ENCODE measurements at places on chromosomes 16 and 17.
A peak's percentile ranks its signal among the peaks of the same experiment; 100 is the strongest.

- no peak for DNase-seq
Observed at GRCh38 chr17:82083533-82084359, 14.3 kb downstream of the FASN start.

GRCh38 chr17:5131146-5131715 lies 15.4 kb downstream of the USP6 start:
- DNase-seq = no peak

DNA sequence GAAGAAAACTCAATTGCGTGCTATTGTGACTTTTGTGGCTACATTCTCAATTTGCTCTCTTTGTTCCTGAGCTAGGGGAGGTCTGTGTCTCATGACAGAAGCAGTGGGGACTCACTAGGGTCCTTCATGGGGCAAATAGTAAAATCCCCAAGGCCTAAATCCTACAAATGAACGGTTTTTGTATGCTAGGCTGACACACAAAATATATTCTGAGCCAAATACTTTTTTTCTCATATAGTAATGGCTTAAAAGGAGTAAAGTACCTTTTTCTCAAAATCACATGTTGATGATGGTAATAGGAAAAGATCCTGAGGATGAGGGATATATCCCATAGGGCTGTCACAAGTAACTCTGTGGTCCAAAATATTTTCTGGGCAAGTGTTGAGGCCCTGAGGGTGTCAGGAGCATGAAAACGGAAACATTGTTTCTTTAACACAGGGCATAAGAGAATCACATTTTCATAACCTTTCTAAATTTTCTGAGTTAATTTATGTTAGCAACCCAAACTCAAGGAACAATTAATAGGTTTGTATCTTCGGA lies 77.5 kb upstream of the CNTNAP4 start:
- DNase-seq = no peak

- DNase-seq = peak; percentile 30
Observed at GRCh38 chr16:57807968-57808528, 5.8 kb upstream of the KIFC3 start.

DNA sequence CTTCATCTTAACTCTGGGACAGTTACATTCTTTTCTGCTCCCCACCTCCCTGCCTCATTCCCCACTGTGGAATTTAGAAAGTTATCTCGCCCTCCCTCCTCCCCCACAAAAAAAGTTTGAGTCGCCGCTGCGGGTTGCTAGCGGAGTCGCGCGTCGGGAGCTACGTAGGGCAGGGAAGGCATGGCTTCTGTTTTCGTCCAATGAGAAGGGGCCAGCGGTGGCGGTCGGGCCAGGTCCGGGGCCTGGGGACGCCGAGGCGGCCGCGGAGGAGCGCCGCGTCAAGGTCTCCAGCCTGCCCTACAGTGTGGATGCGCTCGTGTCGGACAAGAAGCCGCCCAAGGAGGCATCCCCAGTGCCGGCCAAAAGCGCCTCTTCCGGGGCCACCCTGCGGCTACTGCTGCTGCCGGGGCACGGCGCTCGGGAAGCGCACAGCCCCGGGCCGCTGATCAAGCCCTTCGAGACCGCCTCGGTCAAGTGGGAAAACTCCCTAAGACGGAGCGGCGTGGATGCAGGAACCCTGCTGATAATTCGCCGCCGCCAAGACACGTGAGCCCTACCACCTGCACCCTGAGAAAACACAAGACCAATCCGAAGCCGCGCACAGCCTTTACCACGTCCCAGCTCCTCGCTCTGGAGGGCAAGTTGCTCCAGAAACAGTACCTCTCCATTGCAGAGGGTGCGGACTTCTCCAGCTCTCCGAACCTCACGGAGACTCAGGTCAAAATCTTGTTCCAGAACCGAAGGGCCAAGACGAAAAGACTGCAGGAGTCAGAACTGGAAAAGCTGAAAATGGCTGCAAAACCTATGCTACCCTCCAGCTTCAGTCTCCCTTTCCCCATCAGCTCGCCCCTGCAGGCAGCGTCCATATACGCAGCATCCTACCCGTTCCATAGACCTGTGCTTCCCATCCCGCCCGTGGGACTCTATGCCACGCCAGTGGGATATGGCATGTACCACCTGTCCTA lies 8.9 kb downstream of the OR4D1 start:
- DNase-seq = peak; percentile 43

DNA sequence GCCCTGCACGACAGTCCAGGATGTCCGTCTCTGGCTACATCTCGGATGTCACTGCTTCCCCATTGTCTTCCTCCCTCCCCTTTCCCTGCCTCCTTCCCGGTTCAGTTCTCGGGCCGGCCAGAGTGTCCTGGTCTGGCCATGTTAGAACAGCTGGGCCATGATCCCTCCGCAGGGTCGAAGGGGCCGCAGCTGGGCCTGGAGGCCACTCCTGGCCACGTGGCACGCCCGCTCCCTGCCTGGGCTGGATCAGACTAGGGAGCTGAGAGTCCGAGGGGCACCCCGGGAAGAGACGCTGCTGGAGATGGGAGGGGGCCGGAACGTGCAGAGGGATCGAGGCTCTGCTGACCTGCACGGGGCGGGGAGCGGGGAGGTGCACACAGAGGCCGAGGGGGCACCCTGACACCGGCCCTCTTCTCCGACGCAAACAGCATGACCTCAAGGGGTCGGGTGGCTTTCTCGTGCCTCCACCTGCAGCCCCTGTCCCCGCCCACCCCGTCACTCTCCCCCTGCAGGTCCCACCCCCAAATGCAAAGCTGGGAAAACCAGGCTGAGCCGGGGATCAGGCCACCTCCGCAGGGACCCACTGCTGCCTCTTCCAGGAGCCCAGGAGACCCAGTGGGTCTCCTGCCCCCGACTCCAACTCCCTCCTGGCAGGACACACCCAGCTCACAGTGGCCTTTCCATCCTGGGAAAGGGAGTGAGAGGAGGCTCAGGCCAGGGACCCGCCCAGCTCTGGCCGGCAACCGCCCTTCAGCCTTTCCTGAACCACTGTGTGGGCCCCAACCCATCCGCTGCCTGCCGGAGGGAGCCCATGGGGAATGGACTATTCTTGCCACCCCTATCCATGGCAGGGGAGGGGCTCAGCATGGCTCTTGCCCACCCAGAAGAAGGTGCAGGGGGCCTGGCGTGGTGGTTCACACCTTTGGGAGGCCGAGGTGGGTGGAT lies 38.5 kb downstream of the CTU2 start:
- DNase-seq = no peak

DNA sequence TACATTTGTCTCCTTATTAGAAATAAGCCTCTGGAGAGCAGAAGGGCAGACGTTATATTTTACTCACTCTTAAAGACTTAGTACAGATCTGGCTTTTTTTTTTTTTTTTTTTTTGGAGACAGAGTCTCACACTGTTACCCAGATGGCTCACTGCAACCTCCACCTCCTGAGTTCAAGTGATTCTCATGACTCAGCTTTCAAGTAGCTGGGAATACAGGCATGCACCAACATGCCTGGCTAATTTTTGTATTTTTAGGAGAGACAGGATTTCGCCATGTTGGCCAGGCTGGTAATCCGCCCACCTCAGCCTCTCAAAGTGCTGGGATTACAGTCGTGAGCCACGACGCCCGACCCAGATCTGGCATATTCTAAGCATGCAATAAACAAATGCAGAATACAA lies 36.4 kb upstream of the TMEM97 start:
- DNase-seq = no peak

- peak; percentile 4 for DNase-seq
Observed at GRCh38 chr16:84740596-84741116, 40.9 kb downstream of the USP10 start.

GRCh38 chr17:9251273-9251672 lies 230.0 kb downstream of the NTN1 start:
- DNase-seq = no peak

DNA sequence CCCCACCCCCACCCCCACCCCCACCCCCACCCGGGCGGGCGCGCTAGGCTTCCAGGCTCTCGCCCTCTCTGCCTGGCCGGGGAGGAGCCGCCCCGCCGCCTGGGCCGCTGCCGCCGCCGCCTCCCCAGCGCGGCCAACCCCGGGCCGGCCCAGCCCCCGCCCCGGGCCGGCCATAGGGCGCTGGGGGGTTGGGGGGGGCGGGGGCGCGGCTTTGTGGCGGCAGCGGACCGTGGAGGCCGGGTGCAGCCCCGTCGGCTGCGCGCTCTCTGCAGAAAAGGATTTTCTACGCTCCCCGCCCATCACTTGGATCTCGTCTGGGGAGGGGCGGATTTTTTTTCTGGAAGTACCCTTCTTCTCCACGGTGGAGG lies 230.9 kb downstream of the MRTFB start:
- DNase-seq = peak; percentile 11

DNA sequence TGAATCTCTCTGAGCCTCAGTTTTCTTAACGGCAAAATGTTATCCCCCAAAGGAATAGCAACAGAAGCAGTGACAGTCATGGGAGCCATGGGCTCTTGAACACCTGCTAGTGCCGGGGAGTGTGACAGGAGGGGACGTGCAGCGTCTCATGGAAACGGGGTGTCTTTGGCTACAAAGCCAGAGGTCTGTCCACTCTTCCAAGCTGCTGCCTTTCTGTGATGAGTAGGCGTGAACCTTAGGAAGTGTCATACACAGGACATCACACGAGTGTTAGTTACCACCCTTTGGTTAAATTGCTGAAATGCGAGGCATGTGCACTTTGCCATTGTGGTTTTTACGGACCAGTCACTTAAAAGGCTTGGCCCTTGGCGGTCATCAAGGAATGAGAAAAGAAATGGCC lies 93.4 kb downstream of the IRF8 start:
- DNase-seq = no peak

GRCh38 chr17:27513849-27514248 lies 57.6 kb downstream of the KSR1 start:
- no peak for DNase-seq

- no peak for DNase-seq
Observed at GRCh38 chr16:75264457-75264998, 13.1 kb upstream of the BCAR1 start.

- DNase-seq = no peak
Observed at GRCh38 chr16:31477220-31478216, 5.4 kb upstream of the SLC5A2 start.

DNA sequence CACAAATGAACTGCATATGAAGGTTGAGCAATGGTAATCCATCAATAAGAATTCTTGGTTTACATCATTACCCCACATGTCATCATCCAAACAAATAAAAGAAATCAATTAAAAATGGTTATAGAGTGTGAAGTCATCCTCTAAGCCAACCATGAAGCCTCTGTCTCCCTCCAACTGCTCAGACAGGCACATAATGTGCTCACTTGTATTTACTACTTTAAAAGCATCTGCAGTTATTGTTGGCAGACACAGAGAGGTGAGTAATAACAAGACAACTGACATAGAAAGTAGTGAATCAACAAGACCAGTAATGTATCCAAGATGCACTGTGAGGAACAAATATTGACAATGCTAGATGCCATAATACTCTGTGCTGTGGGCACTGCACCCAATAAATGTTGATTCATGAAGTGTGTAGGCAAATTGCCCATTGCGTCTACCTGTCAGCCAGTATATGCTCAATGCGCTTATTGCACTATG lies 20.0 kb downstream of the ADAMTS18 start:
- peak; percentile 24 for DNase-seq

DNA sequence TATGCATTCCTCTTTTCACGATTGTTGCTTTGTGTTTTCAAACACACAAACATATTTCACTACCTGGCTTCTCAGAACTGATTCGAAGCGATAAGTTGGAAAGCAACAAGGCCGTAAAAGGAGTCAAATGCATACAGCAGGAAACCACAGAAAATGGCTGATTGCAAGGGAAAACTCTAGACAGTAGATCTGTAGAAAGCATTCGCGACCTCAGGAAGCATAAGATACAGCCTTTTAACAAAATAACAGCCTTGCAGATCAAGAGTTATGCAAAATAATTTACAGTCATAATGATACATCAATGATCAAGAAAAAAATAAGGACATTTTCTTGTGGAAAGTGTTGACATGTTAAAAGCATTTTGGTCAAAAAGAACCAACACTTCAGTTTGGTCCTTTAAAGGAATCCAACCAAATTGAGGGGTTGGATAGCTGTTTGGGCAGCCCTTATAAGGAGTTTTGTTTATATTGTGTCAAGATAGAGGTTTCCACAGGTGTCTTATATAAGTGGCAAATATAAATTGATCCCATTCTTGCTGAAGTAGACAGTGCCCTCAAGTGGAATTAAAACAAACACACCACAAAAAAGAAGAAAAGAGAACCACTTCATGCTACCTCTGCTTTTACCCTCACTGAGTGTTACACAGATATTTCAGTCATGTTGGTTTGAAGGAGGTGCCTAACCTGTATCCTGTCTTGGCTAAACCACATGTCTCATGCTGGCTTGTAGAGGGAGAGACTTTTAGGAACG lies 5.5 kb downstream of the CYLD start:
- no peak for DNase-seq

GRCh38 chr17:50023520-50023919 lies 28.5 kb upstream of the DLX3 start:
- no peak for DNase-seq

DNA sequence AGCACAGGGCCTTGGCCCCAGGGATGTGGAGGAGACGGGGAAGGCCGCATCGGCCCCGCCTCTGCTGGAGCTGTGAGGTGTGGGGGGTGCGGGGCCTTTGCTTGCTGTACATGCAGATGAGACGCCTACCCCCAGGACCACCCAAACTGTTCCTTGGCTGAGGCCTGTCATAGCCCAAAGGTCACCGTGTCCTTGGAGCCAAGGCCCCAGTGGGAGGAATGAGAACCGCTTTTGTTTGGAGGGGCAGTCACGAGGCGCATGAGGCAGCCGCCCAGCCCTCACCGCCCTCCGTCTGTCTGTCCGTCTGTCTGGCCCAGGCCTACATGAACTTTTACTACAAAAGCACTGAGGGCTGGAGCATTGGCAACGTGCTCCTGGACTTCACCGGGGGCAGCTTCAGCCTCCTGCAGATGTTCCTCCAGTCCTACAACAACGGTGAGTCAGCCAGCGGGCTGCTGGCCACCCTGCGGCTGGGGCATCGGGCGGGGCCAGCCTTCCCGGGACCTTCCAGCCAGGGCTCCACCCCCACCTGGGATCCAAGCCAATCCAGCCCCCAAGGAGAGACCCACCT lies 8.8 kb downstream of the TAX1BP3 start:
- DNase-seq = no peak

- no peak for DNase-seq
Observed at GRCh38 chr16:67093098-67093726, 16.5 kb upstream of the PHAF1 start.

GRCh38 chr17:8056232-8056975 lies 17.5 kb downstream of the ALOX15B start:
- DNase-seq = no peak

- DNase-seq = no peak
Observed at GRCh38 chr17:13765701-13766100, 164.0 kb upstream of the HS3ST3A1 start.

GRCh38 chr16:48459167-48459566 lies 74.0 kb upstream of the SIAH1 start:
- DNase-seq = no peak

GRCh38 chr17:7323731-7324437 lies 5.3 kb downstream of the NEURL4 start:
- DNase-seq = no peak

GRCh38 chr16:86798247-86799041 lies 220.1 kb downstream of the FOXL1 start:
- no peak for DNase-seq

Measured in NCI-H2081 (cell line).